ENCODE measurements at places on chromosomes 11 and 22. TPM values are rescaled to one million over a fixed set of nuclear protein-coding genes. Genes with fewer than 3 reads are reported as not detected.

GRCh38 chr11:79346021-79346420 lies 94.8 kb downstream of the TENM4 start:
- H3K27me3 ChIP-seq, result no peaks in the 10 kb centered on the region
- no peaks in the 10 kb centered on the region for H3K36me3 ChIP-seq
- H3K4me1 ChIP-seq, result no peaks in the 10 kb centered on the region
- no peak overlapping the region for H3K27ac ChIP-seq
- H3K4me3 ChIP-seq, result no peak overlapping the region
- DNase-seq, result no peak

The OR2D2 gene
- not detected for polyA plus RNA-seq

DNA sequence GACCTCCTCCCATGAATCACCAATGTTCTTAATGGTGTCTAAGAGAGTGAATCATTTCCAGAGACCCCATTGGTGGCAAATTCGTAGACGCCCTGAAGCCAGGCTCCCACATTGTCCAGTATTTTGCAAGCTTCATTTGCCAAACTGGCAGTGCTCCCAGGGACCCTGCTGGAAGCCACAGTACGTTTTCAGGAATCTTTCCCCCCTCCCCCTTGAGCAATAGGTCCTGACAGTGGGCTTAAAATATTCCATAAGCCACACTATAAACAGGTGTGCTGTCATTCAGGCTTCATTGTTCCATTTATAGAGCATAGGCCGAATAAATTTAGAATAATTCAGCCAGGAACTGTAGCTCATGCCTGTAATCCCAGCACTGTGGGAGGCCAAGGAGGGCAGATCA lies 125.3 kb downstream of the MORC2 start:
- DNase-seq, result no peak
- H3K27ac ChIP-seq, result no peak overlapping the region
- H3K27me3 ChIP-seq, result no peaks in the 10 kb centered on the region
- H3K4me1 ChIP-seq, result no peaks in the 10 kb centered on the region
- no peak overlapping the region for H3K4me3 ChIP-seq
- H3K36me3 ChIP-seq, result no peaks in the 10 kb centered on the region

- no peaks in the 10 kb centered on the region for H3K4me1 ChIP-seq
- no peak for DNase-seq
- no peaks in the 10 kb centered on the region for H3K36me3 ChIP-seq
- H3K27ac ChIP-seq, result no peak overlapping the region
- H3K27me3 ChIP-seq, result no peaks in the 10 kb centered on the region
These were observed 6.1 kb upstream of the CHST1 start for GRCh38 chr11:45671246-45672171.

DNA sequence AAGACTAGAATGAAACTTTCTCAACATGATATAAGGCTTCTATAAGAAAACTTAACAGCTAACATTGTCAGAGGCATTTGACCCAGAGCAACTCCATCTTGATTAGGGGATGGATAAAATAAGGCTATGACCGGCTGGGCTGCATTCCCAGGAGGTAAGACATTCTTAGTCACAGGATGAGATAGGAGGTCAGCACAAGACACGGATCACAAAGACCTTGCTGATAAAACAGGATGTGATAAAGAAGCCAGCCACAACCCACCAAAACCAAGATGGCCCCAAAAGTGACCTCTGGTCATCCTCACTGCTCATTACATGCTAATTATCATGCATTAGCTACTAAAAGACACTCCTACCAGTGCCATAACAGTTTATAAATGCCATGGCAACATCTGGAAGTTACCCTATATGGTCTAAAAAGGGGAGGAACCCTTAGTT lies 135.2 kb downstream of the TTC28 start:
- no peak for DNase-seq
- no peak overlapping the region for H3K27ac ChIP-seq
- H3K36me3 ChIP-seq, result no peaks in the 10 kb centered on the region
- peaks cover 2% of the 10 kb centered on the region for H3K27me3 ChIP-seq

The IL18 gene
- polyA plus RNA-seq, result not detected

DNA sequence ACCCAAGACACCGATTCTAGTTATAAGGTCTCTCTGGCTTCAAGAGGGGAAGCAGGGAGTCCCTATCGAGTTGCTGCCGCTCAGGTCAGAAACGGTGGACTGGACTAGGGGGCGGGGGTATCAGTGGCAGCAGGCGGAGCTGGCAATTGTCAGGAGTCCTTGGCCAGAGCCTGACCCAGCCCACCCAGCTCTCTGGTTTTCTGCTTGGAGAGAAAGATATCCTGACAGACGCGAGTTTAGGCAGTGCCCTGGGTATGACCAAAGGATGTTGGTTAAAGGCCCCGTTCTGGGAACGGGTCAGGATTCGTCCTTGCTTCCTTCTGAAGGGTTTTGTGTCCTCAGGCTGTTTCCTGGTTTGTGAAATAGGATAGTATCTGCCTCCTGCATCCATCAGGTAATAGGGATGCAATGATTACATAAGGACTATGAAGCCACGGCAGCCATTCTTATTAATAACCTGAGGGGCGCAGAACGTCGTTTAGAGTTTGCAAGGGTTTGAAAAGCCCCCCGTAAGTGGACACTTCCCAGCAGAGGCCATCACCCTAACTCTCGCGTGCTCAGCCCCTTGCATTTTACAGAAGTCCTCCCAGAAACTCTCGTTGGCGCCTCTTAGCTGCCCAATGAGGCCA lies 700 bp upstream of the DEPDC5 start:
- H3K4me1 ChIP-seq, result peaks cover 40% of the 10 kb centered on the region
- H3K36me3 ChIP-seq, result no peaks in the 10 kb centered on the region
- no peaks in the 10 kb centered on the region for H3K27me3 ChIP-seq

The MYEOV gene
- polyA plus RNA-seq, result not detected

The SOX10 gene
- not detected for polyA plus RNA-seq

DNA sequence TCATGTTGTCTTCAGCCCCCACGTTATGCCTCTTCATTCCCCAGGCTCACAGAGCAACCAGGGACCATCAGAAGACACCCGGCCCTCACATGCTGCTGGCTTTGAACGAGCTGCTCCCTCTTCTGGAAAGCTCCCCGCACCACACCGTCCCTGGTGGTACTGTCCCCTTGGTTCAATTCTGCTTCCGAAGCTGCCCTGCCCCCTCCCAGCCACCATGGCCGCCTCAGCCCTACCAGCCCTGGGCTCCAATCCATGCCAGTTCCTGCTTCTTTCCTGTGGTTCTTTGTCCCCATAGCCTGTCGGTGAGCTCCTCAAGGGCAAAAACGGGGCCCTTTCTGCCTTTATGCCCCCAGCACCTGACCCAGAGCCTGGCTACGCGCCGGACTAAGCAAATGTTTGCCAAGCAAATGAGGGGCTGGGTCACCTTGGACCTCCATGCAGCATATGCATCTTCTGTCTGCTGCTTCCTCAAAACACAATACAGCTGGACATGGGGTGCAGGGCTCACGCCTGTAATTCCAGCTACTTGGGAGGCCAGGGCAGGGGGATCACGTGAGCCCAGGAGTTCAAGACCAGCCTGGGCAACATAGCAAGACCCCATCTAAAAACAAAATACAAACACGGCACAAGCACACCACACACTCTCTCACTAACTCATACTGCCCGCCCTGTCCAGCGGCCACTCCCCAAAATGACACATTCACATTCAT lies 21.3 kb downstream of the TNKS1BP1 start:
- no peak overlapping the region for H3K27ac ChIP-seq

DNA sequence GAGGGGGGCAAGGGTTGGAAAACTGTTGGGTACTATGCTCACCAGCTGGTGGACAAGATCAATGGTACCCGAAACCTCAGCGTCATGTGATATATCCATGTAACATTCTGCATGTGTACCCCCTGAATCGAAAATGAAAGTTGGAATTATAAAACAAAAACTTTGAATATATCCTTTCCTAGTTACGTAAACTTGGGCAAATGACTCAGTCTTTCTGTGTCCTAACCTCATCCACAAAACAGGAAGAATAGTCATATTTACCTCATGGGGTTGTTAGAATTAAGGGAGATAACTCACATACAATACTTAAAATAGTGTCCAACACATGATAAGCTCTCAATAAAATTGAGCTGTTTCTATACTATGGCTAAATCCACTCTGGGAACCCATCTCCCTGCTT lies 620.1 kb upstream of the KIRREL3 start:
- no peak for DNase-seq
- H3K4me3 ChIP-seq, result no peak overlapping the region
- H3K36me3 ChIP-seq, result no peaks in the 10 kb centered on the region
- H3K27me3 ChIP-seq, result no peaks in the 10 kb centered on the region
- H3K27ac ChIP-seq, result no peak overlapping the region
- H3K4me1 ChIP-seq, result no peaks in the 10 kb centered on the region

The GAL3ST1 gene
- not detected for polyA plus RNA-seq

The PPM1F gene
- 6.1 TPM for polyA plus RNA-seq

DNA sequence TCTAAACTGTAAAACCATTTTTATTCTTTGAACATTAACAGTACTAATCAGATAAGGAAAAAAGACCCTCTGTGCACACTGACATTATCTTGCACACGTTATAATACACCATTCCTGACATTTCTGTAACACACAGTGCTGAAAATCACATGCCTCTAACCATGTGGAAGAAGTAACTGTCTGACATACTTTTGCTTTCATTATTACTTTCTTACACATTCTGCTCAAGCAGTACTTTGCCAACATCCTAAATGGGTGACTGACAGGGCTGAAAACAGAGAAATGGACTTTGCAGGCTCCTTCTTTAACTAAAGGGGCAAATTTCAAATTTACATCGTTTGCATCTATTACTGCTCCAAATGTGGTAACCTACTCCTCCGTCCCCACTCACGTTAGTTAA lies 22.8 kb upstream of the TP53AIP1 start:
- H3K27me3 ChIP-seq, result peaks cover 2% of the 10 kb centered on the region
- peak overlapping the region; percentile 52 for H3K4me3 ChIP-seq
- peaks cover 18% of the 10 kb centered on the region for H3K4me1 ChIP-seq
- no peaks in the 10 kb centered on the region for H3K36me3 ChIP-seq
- DNase-seq, result no peak
- H3K27ac ChIP-seq, result no peak overlapping the region

GRCh38 chr11:18171377-18172000 lies 1.1 kb upstream of the MRGPRX4 start:
- H3K4me1 ChIP-seq, result no peaks in the 10 kb centered on the region
- H3K36me3 ChIP-seq, result no peaks in the 10 kb centered on the region
- H3K4me3 ChIP-seq, result no peak overlapping the region

All from CD4-positive, CD25-positive, alpha-beta regulatory T cell (primary cell).